Esophagus muscularis mucosa (tissue), 4 donors: ENCODE measurements at places on chromosomes 7 and 10. TPM values are rescaled to one million over a fixed set of nuclear protein-coding genes. Genes with fewer than 3 reads are reported as not detected.
A peak's percentile ranks its signal among the peaks of the same experiment; 100 is the strongest.

The ADCYAP1R1 gene
- 35.3 TPM for total RNA-seq

The MOGAT3 gene
- not detected for total RNA-seq

The ZC3HAV1L gene
- 9.6 TPM for total RNA-seq

The GNAT3 gene
- total RNA-seq = not detected

The CYP2C19 gene
- not detected for total RNA-seq

The CPA2 gene
- not detected for total RNA-seq

The SMC3 gene
- total RNA-seq = 41.9 TPM

The LUC7L2 gene
- 57.3 TPM for total RNA-seq

GRCh38 chr7:77543910-77544309, 6.8 kb downstream of the PTPN12 start:
- no peak for DNase-seq

- no peak for DNase-seq
Observed at GRCh38 chr7:1530946-1531262, 402 bp downstream of the MAFK start.

- DNase-seq = no peak
Observed at GRCh38 chr7:123352973-123353372, 153.2 kb upstream of the SLC13A1 start.

- no peak for DNase-seq
Observed at GRCh38 chr7:65915921-65916657, 43.2 kb downstream of the VKORC1L1 start.

- peak; percentile 12 for DNase-seq
Observed at GRCh38 chr7:156527458-156527890, 113.1 kb upstream of the RNF32 start.

GRCh38 chr10:72981882-72982529, 27.4 kb upstream of the PLA2G12B start:
- DNase-seq = no peak
